ENCODE measurements at places on chromosomes 3 and 15.

GRCh38 chr15:67521783-67522568 is 1.0 kb downstream of the C15orf61 start:
- peak; percentile 50 for DNase-seq

- no peak for DNase-seq
Observed at GRCh38 chr3:194713299-194714136, 27.8 kb downstream of the FAM43A start.

DNA sequence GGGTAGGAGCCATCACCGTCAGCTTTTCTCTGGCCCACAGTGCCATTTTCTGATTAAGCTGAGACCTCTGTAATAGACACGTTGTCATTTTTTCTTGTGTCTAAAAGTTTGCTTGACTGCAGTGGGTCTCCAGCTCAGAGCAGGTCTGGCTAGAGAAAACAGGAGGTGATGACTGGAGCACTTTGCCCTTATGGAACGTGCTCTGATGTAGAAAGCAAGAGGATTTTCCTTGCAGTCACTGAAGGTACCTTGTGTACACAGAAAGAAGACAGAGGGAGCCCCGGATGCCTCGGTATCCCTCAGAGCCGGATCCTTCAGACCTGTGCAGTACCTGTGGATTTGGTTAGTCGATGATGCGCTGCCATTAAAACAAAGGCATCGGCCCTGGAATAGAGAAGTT is 76.2 kb downstream of the IGF1R start:
- DNase-seq = no peak

DNA sequence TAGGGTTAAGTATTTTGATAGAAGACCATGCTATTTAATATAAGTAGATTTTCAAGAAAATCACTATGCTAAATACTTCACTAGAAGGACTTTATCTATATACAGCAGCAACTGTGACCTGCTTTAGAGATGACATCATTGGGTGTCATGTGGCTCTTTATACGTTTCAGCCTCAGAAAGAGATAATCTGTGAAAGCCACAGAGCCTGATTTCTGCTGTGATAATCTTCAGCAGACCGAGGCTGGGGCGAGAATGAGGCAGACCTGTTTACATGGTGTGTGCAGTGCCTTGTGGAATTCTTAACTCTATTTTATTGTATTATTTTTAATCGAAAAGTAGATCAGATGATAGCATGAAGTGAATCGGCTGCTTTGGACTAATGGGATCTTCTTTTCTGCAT is 471.2 kb downstream of the MFSD1 start:
- no peak for DNase-seq

DNA sequence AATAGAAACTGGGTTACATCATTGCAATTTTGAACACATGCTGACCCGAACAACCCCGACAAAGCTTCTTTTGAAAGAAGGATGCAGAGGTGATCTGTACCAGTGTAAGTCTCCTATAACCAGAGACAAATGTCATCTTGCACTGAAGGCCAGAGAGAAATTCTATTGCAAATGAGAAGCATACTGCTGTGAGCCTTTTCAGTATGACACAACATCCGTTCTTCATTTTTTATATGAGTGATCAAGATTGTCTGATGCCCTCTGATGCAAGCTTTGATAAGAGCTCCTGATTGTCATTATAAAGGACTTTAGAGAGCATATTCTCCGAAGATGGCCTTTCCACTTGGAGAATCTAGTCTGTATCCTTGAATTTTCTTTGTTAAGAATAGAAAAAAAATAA is 36.9 kb downstream of the PCOLCE2 start:
- peak; percentile 13 for DNase-seq

DNA sequence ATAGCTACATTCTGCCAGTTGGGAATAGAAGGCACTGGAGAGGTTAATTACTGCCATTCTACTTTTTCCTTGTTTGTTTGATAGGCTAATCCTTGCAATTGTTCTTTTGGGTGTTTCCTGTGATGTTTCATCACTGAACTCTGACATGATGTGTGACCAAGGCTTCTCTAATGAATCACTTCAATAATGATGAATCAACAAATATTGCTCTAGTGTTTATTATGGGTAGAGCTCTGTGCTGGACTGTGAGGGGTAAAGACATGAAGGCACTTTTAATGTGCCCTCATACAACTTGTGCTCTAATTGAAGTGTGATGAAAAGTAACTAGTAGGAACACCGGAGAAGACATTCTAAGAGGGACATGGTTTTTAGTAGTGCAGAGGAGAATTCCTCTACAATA is 233.6 kb downstream of the WDR72 start:
- no peak for DNase-seq

DNA sequence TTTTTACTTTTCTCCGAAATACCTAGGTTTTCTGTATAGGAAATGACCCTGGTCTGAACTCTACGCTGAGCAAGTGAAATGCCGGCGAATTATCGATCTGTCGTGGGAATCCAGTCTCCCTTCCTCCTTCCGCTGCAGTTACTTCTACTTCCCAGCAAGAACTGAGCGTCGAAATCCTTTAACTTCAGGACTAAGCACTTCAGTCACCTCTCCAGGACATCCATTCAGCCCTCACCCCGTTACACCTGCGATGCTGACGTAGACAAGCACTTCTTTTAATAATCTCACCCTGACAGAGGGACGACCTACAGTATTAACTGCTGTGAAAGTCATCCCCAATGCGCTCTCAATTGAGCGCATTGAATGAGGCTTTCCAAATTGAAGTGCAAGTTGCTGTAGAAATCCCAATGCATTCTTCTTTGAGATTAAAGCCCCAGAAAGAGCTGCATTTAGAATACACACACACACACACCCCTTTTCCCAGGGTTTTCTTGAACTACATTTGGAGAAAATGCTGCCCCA is 1.3 kb downstream of the TOP2B start:
- DNase-seq = peak; percentile 41

DNA sequence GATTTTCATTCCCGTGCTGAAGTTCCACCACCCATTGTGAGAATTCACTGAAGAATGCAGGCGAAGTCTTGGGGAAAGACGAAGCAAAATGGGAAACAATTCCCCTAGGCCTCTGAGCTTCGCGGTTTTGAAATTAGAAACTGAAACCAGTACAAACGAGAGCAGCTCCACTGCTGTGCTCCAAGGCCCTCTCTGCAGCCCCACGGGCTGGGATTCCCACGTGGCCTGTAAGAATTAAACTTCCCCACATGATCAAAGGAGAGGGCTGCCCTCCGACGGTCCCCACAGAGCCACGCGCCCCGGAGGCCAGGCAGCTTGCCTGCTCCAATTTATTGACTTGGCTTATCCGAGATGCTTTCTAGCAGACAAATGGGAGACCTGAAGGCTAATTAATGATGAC is 144.0 kb downstream of the GREM1 start:
- DNase-seq = no peak

Measured in MCF 10A (cell line).